ENCODE measurements at places on chromosomes 4 and X.

DNA sequence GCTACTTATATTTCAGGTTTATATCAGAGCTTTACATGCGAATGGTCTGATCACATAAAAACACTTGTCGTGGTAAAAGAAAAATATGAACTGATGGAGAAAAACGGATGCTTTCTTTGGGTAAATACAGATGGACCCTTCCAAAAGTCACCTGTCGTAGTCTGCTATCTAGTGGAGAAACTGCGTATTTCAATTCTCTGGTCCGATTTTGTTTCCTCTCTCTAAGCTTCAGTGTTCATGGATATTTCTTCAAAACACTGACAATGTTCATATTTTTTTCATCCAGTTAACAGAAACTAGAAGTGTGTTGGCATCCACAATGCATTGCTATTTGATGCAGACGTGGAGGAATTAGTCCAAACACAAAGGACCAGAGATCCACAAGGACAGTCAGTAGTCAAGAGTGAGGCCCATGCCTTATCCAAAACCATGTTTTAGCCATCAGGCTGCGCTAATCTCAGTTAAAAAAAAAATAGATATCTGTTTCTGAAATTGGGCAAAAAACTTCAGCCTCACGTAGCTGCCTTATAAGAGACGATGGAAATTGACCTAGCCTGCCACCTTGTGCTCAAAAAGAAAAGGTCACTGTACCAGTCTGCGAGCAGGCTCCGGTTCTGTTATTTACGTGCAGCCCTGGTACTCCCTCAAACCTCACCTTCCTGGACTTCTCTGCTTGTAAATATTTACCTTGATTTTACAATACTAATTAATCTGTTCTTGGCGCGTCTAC is 16.0 kb downstream of the MEPE start:
- DNase-seq = no peak

- DNase-seq = peak; percentile 13
Observed at GRCh38 chrX:67555578-67556203, 11.9 kb downstream of the AR start.

DNA sequence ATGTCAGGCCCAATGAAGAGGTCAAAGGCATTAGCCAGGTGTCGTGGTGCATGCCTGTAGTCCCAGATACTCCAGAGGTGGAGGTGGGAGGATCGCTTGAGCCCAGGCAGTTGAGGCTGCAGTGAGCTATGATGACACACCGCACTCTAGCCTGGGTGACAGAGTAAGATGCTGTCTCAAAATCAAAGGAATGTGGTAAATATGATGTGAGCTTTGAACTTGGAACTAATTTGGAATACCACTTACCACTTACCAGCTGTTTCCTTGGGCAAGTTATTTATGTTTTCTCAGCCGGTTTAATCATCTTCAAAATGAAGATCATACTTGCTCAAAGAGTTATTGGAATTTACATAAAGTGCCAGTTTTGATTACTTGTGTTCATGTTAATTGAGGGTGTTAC is 23.8 kb upstream of the SEPSECS start:
- DNase-seq = no peak

GRCh38 chr4:74544655-74545361 is 99.9 kb downstream of the AREG start:
- DNase-seq = no peak

- DNase-seq = no peak
Observed at GRCh38 chr4:25592736-25593135, 62.9 kb upstream of the SLC34A2 start.

Data from GM04504 (cell line).